NCI-H748 treated with DMSO at 0.1 percent for 48 hours (cell line): ENCODE measurements at places on chromosomes 1 and 21.

- DNase-seq: peak; percentile 58
These were observed at the start of gene EFHD2 for GRCh38 chr1:15409388-15410222. Gene EFHD2, plus strand, starts transcription at chr1:15409888. Its CDS starts 84 bp downstream, at chr1:15409972.

DNA sequence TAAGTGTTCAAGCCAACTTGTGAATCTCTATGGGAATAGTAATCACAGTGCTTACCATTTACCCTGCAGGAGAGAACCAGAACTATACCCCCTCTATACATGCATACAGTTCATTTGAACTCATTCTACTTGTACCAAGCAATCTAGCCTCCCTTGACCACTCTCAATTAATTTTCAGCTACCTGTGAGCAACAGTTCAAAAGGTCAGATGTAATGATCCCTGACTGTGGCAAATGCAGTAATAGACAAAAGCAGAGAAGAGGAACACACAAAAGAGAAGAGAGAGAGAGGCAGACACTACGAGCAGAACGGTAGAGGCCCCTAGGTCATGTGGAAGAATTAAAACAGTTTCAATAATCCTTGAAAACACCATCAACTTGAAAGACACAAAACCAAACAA is 52.8 kb downstream of the FMO4 start:
- no peak for DNase-seq

- peak; percentile 65 for DNase-seq
These were observed at the start of gene RNF186 for GRCh38 chr1:19814681-19815503. Gene RNF186, minus strand, starts transcription at chr1:19815283. Its CDS starts 182 bp downstream, at chr1:19815101.

GRCh38 chr21:32803651-32804050 is 32.1 kb upstream of the PAXBP1 start:
- DNase-seq: no peak

DNA sequence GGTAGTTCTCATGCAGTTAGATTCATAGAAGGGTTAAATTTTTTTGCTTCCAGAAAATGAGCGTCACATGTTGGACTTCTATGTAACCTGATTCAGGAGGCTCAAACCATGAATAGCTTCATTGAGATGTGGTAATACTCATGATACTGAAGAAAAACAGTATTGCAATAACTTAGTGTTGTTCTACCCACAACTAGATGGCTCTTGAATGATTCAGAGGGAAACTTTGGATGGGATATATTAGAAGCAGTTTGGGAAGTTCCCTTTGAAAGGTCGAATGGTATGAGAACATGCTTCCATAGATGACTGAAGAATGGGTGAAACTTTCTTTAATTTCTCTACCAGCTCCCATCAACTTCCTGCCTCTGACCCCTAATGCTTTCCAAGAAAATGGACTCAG is 211.7 kb upstream of the PTGFR start:
- no peak for DNase-seq

- no peak for DNase-seq
These were observed 341.5 kb downstream of the KCNH1 start for GRCh38 chr1:210792250-210793102.

DNA sequence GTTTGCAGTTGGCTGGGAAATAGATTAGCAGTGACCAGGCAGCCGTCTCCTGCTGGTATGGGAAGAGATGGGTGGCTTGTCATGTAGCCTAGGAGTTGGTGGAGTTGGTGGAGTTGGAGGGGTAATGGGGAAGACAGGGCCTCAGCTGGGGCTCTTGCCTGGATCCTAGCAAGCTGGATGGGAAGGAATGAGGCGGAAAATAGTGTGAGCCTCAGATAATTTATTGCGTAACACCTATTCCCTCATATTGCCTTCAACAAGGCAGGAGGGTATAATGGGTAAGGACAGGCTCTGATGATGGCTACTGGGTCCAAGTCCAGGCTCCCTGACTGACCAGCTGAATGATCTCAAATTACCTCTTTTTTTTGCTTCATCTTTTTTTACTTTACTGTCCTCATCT is 12.6 kb downstream of the MAP7D1 start:
- no peak for DNase-seq

DNA sequence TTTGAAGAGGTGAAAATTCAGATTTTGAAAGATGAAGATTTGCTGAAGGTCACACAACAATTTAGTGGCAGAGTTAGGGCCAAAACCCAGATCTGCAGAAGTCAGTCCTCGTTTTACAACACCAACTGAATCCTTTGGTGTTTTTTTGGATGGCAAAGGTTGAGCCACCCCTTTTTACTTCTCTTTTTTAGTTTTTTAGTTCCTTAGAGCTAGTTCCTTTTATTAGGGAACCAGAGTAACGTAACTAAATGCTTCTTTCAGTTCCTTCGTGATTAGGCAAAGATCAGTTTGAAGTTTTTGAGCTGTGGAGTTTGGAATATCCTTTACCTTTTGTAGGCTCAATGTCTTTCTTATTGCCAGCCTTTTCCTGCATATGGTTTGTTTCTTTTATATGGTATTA is 67.9 kb upstream of the ARID1A start:
- DNase-seq: no peak

DNA sequence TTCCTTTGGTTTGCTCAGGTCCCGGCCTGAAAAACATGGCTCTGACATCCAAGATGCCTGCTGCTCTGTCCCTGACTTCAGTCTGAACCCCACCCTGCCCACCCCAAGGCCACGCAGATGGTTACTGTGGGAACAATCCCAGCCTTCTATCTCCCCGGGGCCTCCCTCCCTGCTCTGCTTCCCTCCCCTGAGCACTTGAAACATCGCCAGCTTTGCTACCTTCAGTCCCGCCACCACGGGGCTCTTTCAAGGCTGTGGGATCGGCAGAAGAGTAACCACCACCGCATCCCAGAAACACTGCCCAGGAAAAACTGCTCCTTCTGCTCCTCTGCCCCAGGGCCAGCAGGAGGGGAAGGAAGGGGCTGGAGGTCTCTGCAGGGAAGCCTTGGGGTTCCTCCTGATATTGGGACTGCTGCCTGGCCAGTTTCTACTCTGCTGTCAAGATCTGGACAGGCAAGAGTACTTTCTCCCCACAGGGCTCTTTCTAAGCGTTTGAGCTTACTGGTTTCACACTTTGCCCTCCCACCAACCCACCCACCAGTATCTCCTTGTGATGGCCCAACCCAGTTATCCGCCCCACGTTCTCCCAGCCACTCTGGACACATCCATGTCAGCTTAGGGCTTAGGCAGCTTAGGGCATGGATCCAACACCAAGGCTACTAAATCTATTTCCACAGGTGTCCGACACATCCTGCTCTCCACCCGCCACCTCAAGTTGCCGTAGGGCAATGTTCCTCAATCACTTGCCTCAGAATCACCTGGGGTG is 8.4 kb downstream of the ETNK2 start:
- DNase-seq: no peak

- DNase-seq: no peak
These were observed 71.0 kb upstream of the WDR26 start for GRCh38 chr1:224505454-224506093.

GRCh38 chr21:36976882-36977651 is 10.6 kb upstream of the HLCS start:
- peak; percentile 77 for DNase-seq

- no peak for DNase-seq
These were observed 604.6 kb downstream of the LRRIQ3 start for GRCh38 chr1:73593364-73593763.

DNA sequence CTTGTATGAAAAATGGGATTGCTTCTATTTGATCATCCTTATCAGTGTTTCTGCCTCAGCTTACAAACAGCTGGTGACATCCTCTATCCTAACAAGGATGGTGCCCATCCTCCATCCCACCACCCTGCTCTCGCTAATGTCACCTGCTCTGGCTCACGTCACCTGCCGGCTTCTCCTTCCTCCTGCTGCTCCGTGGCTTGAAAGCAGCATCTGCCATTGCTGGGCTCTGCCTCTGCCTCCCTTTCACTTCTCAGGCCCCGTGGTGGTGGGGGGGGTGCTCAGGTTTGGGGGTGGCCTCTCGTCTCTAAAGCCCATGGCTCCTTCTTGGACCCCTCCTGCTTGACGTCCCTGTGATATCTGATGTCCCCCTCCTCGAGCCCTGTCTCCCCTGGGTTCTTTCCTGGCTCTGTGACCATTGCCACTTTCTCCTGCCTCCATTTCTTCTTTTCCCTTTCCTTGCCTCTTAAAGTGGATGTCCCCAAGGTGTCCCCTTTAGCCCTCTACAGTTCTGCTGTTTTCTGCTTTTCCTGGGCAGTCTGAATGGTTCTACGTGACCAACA is 135.5 kb upstream of the ERRFI1 start:
- no peak for DNase-seq

GRCh38 chr1:21875621-21876063 is 61.5 kb downstream of the HSPG2 start:
- DNase-seq: no peak

GRCh38 chr1:178093951-178094738 is at the start of gene RASAL2:
Gene RASAL2, plus strand, starts transcription at chr1:178094104. Its CDS starts 389 bp downstream, at chr1:178094493.
- DNase-seq: peak; percentile 53

DNA sequence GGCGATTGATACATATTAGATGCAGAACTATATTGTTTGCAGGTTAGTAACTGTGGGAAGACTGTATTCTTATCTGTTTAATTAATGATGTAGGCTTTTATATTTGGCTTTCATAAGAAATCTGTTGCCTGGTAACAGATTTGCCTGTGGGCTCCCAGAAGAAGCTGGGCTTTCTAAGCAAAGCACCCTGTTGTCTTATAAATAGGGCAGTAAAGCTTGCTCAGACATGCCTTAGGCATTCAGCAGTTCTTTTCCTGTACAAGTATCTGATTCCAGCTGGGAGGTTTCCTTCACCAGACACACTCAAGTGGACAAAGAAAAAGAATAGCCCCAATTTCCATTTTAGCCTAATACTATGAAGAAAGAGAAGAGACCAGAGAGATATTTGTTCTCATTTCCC is 524.0 kb downstream of the LRRIQ3 start:
- peak; percentile 73 for DNase-seq

DNA sequence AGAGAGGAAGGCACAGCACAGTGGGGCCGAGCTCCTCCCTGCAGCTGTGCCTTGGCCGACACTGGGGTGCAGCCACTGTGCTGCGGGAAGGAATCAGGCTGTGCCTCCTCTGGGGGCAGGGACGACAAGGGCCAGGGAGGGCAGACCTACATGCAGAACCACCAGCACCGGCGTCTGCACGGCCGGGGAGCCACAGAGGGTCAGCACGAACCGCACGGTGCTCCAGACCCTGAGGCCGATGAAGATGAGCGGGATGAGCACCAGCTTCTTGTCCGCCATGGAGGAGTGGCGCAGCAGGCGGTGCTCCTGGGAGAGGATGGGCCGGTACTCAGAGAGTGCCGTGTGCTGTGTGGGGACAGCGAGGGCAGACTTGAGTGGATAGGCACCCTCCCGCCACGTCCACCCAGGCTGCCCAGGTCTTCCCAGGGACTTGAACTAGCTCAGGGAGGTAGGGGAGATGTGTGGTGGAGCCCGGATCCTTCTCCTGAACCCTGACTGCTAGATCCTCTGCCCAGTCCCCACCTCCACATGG is 23.5 kb downstream of the GPR157 start:
- DNase-seq: no peak

- no peak for DNase-seq
These were observed 51.3 kb downstream of the UBE4B start for GRCh38 chr1:10084045-10084444.

- no peak for DNase-seq
These were observed 161.3 kb downstream of the CRB1 start for GRCh38 chr1:197429372-197429771.

DNA sequence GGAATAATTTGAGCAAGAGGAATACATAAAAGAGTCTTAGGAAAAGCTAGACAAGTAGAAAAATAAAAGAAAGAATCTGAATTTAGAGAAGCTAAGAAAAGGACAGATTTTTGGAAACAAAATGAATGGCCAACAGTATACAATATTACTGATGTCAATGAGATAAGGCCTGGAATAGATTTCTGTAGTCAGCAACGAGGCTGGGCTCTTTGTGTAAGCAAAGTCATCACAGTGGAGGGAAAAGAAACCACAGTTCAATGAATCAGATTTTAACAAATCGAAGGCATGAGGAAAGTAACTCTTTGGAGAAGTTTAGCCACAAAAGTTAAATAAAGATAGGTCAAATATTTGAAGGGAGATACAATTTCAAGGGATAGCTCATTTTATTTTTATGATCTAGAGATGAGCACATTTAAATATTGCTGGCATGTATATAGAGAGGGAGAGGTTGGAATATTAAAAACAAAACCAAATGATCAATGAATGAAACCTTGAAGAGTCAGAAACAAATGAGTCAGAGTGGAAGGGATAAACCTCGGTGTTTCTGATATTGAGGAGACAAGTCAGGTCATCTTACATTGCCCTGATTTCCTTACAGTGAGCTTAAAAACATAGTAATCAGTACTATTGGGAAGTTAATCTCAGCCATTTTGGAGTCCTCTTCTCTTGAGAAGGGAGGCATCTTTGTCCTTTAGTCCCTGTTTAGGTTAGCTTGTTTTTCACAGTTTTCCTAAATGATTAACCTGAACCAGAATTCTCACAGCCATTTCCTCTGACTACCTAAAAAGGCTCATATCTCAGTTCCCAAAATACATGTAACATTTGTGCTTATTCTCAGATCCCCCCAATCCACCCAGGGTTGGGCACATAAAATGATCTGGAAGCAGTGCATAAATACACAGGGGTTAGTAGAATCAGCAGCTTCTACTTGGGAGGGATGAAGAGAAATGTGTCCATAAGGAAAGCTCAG is 620.0 kb upstream of the B3GALT2 start:
- no peak for DNase-seq

DNA sequence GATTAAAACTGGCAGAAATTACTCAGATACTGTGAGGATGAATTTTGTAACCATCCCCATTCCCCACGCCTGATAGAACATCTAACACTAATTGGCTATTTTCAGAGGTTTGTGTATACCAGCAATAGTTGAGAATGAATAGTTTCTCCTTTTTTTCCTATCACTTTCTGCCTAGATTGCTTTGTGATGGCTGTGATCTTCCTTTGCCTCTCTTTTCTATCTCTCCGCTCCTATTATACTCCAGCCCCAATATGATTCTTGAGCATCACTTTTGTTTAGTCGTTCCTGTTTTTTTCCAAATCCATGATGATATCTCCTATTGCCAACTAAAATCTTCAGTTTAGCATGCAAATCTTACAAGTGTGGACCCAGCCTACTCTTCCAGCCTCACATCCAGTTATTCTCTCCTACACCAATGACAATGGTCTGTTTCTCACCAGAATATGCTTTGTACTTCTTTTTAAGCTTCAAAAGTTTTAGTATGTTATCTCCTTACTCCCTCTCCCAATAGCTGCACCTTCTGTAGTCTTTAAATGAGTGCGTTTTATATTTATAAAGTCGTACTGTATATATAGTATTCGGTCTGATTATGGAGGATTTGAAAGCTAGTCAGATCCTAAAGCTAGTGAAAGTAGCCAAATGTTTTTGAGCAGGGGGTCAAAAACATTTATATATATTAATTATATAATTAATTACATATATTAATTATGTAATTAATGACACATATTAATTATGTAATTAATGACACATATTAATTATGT is 25.2 kb downstream of the MAGI3 start:
- DNase-seq: no peak

- no peak for DNase-seq
These were observed 3.9 kb upstream of the CD1C start for GRCh38 chr1:158285756-158286241.
